G401 (cell line): ENCODE measurements at places on chromosomes 3 and 15.
A peak's percentile ranks its signal among the peaks of the same experiment; 100 is the strongest.

DNA sequence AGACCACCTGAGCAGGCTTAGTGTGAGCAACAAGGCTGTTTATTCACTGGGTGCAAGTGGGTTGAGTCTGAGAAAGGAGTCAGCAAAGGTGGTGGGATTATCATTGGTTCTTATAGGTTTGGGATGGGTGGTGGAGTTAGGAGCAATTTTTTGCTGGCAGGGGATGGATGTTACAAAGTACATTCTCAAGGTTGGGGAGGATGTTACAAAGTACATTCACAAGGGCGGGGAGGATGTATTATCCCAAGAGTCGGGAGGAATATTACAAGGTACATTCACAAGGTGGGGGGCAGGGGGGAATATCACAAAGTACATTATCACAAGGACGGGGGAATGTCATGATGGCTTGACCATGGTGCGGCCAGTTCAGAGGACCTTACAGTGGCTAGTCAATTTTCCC, 32.9 kb upstream of the OSBPL11 start:
- no peak for DNase-seq

GRCh38 chr15:22877607-22878006, 39.1 kb downstream of the NIPA2 start:
- no peak for DNase-seq

- DNase-seq = no peak
Observed at GRCh38 chr15:59191855-59192237, 14.8 kb upstream of the LDHAL6B start.

DNA sequence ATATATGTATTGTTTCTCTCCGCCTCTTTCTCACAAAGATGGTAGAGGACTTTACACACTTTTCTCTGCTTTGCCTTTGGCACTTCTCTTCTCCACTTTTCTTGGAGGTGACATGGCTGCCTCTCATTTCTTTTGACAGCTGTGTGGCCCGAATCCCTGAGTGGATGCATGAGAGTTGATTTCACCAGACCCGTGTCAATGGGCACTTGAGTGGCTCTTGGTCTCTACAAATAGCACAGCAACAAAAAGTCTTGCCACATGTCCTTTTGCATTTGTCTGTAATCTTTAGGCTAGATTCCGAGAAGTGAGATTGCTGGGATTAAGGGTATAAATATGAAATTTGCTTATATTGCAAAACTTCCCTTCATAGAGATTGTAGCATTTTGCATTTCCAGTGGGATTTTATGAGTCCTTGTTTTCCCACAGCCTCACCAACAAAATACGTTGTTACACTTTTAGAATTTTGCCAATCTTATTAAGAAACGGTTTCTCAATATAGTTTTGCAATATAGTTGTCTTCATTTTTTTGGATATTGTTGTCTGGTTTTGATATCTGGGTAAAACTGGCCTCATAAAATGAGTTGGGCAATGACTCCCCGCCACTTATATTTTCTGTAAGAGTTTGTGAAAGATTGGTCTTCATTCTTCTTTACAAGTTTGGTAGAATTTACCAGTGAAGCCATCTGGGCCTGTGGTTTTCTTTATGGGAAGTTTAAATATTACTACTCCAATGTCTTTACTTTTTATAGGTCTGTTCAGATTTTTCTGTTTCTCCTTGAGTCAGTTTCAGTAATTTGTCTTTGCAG, 5.2 kb upstream of the TRPM1 start:
- DNase-seq = no peak

DNA sequence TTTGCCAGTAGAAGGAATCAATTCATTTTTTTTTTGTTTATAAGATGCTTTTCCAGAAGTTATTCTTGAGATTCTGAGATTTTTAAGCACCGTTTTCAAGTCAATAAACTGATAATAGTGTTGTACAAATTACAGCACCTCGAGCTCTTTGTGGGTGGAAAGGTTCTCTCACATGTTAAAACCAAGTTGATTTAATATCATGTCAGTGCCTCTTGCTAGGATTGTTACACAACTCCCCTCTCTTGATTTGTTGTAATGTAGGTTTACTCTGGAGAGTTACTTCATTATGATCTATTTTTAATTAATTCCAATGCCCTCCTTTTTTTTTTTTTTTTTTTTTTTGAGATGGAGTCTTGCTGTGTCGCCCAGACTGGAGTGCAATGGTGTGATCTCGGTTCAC, 25.8 kb upstream of the UBXN7 start:
- DNase-seq = no peak

DNA sequence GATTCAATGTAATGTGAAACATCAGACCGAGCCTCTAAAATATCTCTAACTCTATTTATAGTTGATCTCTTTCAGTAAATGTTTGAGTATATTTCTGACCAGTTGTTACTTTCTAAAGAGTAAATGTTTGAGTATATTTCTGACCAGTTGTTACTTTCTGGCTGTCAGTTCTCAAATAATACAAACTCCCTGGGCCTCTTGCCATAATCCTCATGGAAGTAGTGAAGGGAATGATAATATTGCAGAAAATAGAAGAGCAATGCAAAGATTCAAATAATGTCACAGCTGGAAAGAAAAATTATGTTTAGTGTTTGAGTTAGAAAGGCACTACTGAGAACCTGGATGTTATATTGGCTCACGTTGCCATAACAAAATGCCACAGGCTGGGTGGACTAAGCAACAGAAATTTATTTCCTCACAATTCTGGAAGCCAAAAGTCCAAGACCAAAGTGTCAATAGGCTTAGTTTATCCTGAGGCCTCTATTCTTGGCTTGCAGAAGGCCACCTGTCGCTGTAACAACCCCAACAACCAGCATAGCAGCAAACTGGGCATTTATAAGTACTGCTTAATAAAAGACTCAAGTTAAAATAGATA, 470.6 kb upstream of the BCHE start:
- no peak for DNase-seq

GRCh38 chr3:73557986-73558726, 66.6 kb downstream of the PDZRN3 start:
- DNase-seq = no peak

- DNase-seq = peak; percentile 29
Observed at GRCh38 chr3:64122476-64122875, 99.2 kb upstream of the PSMD6 start.

DNA sequence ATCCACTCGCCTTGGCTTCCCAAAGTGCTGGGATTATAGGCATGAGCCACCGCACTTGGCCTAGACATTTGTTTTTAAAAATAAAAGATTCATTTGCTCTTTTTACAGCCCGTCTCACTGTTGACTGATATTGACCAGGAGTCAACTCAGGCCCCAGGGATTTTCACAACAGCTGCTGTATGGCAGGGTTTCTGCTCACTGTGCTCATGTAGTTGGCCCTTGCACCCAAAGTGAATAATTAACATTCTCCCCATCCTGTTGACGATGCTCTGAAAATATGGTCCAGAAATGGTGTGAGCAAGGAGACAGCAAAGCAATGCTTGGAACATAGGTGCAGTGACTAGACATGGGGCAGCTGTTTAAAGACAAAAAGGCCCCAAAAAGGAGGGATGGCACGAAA, 2.9 kb upstream of the CCR5 start:
- DNase-seq = no peak

- DNase-seq = no peak
Observed at GRCh38 chr3:72452745-72453144, 395.5 kb downstream of the SHQ1 start.

DNA sequence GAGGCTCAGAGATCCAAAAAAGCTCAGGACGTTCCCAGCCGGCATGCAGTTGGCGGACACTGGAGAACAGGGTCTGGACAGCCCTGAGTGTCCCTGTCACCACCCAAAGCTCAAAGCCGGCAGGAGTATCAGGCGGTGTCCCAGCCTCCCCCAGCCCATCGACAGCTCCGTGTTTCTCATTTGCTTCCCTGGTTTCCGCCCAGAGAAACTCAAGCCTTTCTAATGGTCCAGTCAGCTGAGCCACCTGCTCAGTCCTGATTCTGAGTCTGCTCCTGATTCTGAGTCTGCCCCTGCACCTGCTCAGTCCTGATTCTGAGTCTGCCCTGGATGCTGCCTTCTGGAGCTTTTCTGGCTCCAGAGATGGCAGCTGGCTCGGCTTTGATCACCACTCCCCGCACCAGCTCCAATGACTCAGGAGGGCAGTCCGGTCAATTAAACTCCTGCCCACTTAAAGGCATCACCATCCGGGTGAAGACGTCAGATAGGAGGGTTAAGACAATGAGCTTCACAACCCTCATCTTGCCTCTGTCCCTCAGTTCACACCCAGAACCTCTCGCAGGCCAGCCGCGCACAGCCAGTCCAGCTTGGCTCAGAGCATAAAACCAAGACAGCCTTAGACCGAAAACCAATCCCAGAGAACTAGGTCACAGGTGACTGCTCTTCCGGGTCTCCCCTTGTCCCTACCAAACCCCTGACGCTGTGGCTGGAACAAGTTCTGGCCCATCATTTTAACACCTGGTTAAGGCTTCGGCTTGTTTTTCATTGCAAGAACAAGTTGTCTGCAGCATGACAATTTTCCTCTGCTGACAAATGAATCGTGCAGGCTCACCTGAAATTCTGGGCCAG, 6.8 kb downstream of the PCSK6 start:
- DNase-seq = no peak

DNA sequence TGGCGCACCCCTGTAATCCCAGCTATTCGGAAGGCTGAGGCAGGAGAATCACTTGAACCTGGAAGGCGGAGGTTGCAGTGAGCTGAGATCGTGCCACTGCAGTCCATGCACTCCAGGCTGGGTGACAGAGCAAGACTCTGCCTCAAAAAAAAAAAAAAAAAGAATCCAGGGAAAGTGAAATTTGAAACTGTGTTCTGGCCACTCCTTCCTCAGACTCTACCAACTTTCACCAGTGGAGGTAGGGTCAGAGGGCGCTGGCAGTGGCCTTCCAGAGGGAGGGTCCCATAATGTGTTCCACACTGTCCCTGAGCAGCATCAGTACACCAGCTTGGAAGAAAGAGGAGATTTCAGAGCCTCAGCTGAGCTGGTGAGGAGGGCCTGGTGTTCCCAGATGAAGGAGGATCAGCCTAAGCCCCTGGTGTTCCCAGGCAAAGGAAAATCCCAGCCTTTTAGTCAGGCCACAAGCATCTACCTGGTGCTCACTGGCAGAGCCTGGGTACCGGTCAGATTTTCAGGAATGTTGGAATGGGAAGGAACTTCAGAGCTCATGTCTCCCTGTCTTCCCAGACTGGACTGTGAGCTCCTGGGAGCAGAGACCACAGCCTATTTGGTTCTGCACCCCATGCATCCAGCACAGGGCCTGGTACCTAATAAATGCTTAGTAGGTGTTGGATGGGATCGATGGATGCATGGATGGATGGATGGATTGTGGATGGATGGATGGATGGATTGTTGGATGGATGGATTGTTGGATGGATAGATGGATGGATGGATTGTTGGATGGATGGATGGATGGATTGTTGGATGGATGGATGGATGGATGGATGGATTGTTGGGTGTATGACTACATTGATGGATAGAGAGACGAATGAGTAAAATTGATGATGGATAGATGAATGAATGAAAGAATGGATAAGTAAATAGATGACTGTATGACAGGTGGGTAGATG, 117.9 kb downstream of the CORO2B start:
- DNase-seq = no peak

DNA sequence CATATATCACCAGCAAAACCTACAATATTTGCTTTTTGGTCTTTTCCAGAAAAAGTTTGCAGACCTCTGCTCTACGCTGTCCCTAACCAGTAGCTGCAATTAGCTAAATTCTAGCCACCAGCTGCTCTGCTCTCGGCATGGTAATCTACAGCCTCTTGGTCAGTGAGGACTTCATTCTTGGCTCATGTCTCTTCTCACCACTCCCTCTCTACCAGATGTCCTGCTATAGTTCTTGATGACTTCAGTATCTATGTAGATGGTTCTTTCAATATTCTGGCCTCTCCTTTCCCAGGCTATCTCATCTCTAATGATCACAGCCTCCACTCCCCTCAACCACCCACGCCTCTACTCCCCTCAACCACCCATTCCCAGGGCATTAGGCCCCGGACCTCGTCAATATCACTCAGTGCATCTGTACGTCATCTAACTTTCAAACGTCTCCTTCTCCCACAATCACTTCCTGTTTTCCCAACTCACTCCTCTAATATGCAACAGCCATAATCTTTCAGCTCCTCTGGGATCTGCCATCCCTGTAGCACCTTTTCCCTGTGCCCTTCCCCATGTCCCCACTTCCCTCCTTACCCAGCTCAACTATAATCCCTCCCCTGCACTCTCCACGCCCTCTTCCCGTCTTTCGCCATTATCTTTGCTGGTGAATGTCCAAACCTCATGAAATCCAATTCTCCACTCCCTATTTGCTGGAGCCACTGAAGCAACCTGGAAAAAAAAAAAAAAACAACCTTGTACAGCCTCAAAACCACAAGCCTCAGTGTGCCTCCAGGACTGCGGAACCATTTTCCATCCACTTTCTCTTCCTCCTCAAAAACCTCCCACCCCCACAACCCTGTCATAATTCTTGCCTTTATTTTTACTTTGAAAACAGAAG, 429.4 kb upstream of the PROK2 start:
- no peak for DNase-seq

GRCh38 chr3:40754994-40755393, 230.2 kb downstream of the ZNF621 start:
- DNase-seq = peak; percentile 57

- no peak for DNase-seq
Observed at GRCh38 chr3:16511681-16512434, 1.6 kb downstream of the RFTN1 start.

DNA sequence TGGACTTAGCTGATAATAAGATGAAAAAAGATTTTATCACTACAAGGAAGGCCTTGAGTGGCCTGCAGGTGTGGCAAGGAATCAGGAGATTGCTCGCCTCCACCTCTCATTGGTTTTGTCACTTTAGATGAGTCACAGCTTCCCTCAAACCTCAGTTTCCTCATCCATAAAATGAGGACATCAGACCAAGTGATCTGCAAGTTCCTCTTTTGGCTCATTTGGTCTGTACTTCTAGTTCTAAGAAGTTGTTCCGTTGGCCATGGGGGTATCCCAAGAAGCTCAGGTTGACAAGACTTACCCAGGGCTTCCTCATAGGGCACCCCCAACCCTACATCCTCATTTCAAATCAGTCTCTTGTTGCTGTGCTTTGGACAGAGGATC, 254.1 kb downstream of the UACA start:
- DNase-seq = no peak

- DNase-seq = no peak
Observed at GRCh38 chr3:181773921-181774320, 62.2 kb downstream of the SOX2 start.

DNA sequence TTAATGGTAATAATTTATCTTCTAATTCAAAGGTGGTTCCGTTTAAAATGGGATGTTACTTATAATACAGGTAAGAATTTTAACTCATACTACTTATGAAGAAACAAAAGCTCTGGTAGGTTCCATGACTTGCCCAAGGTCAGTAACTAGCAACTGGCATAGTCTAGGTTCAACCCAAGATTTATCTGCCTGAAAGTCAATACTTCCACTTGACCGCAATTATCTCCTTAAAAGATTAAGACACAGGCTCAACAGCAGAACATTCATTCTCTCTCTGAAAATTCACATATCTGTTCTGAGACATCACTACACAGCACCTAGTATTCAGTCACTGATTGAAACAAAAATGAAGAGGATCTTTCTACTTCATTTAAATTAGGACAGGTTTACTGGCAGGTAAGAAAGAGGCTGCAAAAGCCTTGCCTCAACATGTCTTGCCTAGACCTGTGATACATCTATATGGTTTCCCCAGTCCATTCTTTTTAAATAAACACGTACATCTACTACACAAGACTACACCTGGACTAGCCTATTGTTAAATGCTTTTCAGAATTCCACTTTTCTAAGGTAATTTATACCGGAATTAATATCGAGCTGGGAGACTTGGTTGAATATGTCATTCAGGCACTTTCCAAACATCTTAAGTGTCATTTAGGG, 1.2 kb downstream of the CSNK1G1 start:
- no peak for DNase-seq

GRCh38 chr3:80285388-80285787, 517.6 kb upstream of the ROBO1 start:
- no peak for DNase-seq

GRCh38 chr3:4746241-4746958, 232.8 kb upstream of the BHLHE40 start:
- DNase-seq = no peak
